Pulmonary artery endothelial cell (primary cell): ENCODE measurements at places on chromosomes 7 and 10. TPM values are rescaled to one million over a fixed set of nuclear protein-coding genes. Genes with fewer than 3 reads are reported as not detected.
A peak's percentile ranks its signal among the peaks of the same experiment; 100 is the strongest.

DNA sequence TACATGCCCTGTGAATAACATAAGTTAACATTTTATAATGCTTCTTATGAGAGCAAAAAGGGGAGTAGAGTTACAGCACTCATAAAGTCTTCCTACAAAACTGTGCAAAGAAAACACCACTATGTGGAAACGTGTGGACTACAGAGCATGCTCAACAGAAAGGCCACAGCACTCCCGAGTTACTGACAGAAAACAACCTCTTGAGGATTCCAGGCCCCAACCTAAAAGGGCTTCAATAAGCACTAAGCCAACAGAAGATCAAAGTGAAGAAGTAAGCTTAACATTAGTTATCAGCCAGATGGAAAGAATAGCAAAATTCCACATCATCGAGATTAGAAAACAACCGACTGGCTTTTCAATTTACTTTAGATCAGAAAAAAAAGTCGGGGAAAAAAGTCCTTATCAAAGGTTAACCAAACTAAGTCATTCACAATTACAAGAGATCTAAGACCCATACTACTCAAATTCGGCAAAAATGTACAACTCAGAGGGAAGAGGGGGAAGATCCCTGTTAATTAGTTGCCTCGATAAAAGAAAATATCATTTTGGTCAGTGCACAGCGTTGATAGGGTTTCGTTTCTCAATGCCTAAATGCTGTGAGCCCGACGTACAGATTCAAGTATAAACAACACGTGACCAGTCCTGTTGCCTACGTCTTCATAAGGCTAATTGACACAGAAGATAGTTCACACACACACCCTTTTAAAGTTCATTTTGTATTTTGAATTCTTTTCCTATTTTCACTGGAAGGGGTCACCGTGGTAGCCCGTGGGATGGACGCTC, 1.4 kb downstream of the KBTBD2 start:
- DNase-seq = peak; percentile 52

GRCh38 chr10:43944381-43945093, 295.9 kb upstream of the ZNF32 start:
- no peak for DNase-seq

DNA sequence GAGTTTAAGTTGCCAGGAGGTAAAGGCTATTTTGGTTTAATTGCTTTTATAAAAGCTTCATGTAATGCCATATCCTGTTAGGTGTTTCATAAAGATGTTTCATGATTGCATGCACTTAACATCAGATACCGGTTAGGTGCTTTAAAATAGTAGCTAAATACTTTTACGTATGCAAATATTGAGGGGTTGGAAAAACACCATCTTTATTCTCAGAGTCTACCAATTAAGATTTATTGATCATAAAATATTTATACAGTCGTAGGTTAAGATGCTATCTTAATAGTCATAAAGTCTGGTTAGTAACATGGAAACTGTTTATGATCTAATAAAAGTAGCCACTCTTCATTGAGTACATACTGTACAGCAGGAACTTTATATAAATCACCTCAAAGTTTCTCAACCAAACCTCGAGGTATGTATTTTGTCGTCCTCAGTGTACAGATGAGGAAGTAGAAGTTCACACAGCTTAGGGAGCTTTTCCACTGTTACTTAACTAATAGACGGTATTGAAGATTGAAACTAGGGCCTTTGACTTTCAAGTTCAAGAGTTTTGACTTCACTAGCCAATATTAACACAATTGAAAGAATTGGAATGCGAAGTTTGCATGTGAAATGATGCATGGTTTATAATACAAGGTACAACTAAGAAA, 897.1 kb downstream of the GATA3 start:
- no peak for DNase-seq

PTN gene
- 0.13 and 0.46 TPM in 2 replicates for total RNA-seq

- DNase-seq = no peak
These were observed 150.3 kb upstream of the FAM20C start for GRCh38 chr7:41917-42565.

GTF2IRD1 gene
- total RNA-seq = 5.4 and 6.7 TPM in 2 replicates

- no peak for DNase-seq
These were observed 63.2 kb upstream of the AMPH start for GRCh38 chr7:38694326-38694725.

DNA sequence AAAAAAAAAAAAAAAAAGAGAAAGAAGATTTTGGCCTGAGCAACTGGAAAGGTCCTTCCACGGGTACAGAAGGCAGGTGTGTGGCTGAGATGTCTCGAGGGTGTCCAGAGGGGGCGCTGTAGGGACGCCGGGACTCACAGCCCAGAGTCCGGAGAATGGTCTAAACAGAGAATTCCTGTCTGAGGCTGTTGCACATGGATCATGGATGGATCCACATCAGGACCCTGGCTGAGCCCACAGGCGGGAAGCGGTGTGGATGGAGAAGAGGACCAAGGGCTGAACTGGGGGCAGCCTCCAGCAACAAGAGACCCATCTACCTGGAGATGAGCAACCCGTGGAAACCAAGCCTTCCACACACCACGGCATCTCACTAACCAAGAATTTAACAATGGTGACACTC, 55.0 kb downstream of the PKD1L1 start:
- DNase-seq = no peak

HTR7 gene
- 0.13 and 0.28 TPM in 2 replicates for total RNA-seq

ZNF775 gene
- total RNA-seq = 9.2 and 9.7 TPM in 2 replicates

DNA sequence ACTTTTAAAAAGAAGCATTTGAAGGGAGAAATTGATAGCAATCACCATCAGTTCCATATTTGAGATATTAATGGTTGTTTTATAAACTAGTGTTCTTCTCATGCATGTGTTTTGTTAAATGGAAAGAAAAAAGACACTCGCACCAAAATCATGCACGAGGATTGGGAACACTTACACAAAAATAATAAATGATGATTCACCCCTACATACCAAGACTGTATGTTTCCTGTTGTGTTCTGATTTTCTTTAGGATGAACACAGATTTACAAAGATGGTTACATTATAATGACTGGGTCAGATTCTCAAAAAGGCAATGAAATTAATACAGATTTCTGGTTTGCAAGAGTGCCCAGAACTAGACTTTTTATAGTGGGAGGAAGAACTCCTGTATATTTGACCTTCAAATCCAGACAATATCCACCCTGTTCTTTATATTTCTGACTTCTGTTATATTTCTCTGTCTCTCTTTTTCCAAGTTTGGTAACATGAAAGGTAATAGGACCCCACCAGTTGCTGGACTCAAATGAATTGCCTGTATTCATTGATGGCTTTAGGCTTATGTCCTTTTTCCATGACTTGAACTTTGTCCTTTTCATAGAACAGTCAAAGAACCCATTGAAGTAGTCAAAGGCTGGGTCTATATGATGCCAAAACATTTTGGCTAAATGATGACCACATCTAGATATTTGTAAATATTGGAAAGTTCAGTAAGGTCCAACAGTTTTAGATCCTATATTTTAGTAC, 54.4 kb downstream of the SEMA3A start:
- no peak for DNase-seq

DNA sequence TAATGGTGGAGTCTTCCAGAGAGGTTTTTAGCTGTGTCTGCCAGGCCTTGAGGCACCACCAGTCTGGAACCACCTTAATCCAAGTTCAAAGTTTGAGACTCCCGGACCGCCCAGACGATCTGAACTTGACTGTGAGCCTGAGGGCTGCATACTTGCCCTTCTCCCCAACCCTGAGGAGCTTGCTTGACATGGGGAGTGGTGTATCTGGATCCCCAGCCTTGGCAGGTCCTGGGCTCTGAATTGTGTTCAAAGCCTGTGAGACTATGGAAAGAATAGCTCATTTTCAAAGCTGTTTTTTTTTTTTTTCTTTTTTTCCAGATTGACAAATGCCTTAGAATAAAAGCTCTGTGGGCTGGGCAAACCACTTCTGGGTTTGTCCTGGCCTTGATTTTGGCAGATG, 22.3 kb upstream of the CAMK1D start:
- no peak for DNase-seq

- no peak for DNase-seq
These were observed 73.2 kb downstream of the SEM1 start for GRCh38 chr7:96636342-96636860.

- peak; percentile 89 for DNase-seq
These were observed 206.3 kb downstream of the THSD7A start for GRCh38 chr7:11625669-11626068.

DNA sequence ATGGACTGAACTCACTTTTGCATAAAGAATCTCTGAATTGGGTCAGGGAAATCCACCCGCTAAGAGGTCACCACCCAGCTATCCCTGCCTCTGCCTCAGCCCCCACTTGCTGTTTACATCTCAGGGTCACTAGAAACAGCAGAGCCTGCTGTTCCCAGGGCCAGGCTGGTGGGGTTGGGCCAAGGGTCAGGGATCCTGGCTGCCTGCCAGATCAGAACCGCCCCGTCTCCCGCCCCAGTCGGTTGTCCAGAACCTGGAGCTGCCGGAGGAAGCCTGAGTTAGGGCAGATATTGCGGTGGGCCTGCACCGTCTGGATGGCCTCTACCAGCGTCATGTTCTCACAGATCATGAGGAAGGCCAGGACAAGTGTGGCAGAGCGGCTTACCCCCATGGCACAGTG, 17.0 kb upstream of the SAMD8 start:
- DNase-seq = no peak

SNCG gene
- total RNA-seq = 43.1 and 45.0 TPM in 2 replicates

GRCh38 chr7:33762151-33762910, 143.0 kb upstream of the BMPER start:
- no peak for DNase-seq

FAM24B gene
- total RNA-seq = 7.1 and 7.9 TPM in 2 replicates

DNA sequence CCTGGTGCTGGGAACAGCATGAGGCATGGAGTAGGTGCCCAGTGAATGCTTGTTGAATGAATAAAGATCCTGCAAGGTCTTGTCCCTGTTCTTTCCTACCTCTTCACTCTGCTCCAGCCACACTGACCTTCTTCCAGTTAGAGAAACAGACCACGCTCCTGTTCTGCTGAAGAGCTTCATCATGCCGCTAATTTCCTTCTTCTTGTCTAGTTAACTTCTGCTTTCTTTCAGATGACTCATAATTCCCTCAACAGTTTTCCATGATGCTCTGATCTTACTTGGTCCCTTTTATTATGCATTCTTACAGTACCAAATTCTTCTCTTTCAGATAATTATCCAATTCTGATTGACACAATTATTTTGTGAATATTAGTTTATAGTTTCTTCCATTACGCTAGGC, 59.5 kb upstream of the C1QL3 start:
- DNase-seq = no peak

PDK4 gene
- 5.9 and 13.2 TPM in 2 replicates for total RNA-seq
